ENCODE measurements at places on chromosomes 5 and 9.
A peak's percentile ranks its signal among the peaks of the same experiment; 100 is the strongest.

- DNase-seq, result no peak
These were observed 929.6 kb upstream of the WWC1 start for GRCh38 chr5:167361795-167362194.

GRCh38 chr5:33806738-33807442, 84.9 kb downstream of the ADAMTS12 start:
- peak; percentile 44 for DNase-seq

DNA sequence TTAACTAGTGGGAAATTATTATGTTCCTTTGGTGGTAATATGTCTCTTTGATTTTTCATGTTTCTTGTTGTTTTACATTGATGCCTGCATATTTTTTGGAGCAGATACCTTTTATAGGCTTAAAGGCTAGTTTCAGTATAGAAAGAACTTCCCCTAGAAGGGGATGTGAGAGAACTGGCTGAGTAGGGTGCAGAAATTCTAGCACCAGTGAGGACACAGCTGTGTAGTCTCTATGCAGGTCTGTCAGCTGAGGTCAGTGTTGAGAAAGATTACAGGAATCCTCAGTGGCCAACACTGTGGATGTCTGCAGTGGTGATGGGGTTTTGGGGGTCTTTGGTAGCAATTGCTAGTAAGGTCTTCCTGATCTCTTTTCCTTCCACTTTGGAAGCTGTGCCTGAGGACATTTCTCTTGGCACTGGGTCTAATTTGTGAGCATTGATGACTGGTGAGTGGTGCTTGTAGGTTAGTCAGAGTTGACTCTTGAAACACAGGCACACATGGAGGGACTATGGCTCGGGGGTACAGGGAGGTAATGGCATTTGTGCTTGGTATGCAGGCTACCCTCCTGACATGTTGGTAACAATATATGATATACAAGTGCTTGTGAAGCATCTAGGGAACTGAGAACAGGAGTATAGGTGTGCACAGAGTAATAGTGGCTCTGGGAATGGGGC, 221.4 kb downstream of the SPATA31D1 start:
- no peak for DNase-seq

DNA sequence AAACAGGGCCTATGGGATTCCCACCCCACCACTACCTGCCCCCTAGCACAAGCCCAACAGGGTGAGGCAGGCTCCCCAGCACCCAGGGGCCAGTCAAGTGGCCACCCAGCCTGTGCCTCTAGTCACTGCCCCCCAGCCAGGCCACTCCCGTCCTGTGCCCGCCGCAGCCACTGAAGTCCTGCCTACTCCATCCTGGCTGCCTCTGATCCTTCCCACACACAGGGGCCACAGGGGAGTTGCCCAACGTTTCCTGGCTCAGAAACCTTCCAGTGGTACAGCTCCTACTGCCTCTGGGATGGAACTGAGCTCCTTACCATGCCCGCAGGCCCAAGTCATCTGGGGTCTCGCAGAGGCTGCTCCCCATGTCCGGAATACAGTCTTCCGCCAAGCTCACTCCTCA, 70.2 kb upstream of the STXBP1 start:
- no peak for DNase-seq

DNA sequence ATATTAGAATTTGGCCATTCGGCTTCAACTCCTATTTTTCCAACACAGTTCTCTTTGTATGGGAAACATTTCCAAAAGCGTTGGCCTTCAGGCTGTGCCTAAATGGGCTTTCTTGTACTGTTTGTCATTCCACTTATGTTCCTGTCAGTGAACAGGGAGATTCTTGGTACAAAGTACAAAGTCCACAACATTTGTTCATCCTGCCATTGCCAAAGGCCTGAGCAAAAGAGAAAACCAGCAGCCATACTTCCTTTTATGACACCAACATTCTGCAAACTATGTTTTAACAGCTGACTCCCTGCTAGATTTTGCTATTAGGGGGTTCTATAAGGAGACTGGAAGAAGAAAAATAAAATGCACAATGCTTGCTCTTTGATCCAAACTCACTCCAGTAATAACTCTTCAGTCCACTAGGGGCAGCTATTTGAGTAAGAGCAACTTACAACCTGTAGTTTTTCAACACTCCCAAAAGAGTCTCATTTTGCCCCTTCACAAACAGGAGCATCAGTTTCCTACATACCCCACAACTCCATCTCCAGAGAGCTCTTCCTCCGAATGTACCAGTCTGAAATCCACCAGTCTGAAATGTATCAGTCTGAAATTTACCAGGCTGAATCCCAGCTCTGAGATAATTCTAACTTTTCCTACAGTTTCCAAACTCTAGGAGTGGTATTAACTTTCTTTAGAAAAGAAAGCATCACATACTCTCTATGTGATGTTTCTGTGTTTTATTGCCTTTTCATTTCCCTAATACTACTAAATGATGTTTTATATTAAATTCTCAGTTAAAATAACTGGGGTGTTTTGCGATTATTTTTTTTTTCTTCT, 693.8 kb downstream of the DNAH5 start:
- no peak for DNase-seq

GRCh38 chr5:131545845-131546244, 89.2 kb downstream of the RAPGEF6 start:
- DNase-seq, result no peak

DNA sequence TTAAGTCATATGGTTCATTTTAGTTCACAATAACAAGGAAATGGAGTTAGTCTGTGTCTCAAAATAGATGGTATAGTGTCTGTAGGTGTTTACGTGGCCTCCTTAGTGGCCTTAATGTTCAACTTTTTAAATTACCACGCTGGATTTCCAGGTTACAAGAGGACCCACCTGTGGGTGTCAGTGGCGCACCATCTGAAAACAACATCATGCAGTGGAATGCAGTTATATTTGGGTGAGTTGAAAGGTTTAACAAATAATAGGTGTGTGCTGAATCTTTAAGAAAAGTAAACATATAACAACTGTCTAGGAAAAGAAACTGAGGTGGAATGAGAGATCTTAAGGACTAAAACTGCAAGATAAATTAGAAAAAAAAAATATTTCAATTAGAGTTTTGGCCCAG, 2.9 kb downstream of the UBE2B start:
- DNase-seq, result no peak

- no peak for DNase-seq
These were observed 173.5 kb downstream of the ZNF608 start for GRCh38 chr5:124572971-124573370.

GRCh38 chr9:121567500-121568342, 68.1 kb upstream of the GGTA1 start:
- DNase-seq, result peak; percentile 91

DNA sequence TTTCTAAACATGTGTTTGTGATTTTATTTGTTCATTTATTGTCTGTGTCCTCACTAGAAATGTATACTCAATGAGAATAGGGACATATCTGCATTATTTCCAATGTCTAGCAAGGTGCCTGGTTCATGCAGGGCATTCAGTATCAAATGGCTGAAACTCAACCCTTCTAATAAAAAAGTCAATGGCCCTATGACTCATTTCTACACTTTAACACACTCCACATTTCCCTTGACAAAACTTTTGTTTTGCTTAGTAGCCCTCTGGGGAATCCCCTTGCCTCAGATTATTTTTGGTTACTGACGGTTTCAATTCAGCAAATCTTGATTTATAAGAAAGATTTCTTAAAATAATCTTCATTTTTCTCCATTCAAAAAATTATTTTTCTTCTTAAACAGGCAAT, 206.0 kb upstream of the DMRTA1 start:
- no peak for DNase-seq

GRCh38 chr5:1792842-1793266, 6.8 kb downstream of the MRPL36 start:
- DNase-seq, result no peak
